NCI-H2081 treated with DMSO at 0.1 percent for 48 hours (cell line): ENCODE measurements at places on chromosomes 2 and 18.
A peak's percentile ranks its signal among the peaks of the same experiment; 100 is the strongest.

DNA sequence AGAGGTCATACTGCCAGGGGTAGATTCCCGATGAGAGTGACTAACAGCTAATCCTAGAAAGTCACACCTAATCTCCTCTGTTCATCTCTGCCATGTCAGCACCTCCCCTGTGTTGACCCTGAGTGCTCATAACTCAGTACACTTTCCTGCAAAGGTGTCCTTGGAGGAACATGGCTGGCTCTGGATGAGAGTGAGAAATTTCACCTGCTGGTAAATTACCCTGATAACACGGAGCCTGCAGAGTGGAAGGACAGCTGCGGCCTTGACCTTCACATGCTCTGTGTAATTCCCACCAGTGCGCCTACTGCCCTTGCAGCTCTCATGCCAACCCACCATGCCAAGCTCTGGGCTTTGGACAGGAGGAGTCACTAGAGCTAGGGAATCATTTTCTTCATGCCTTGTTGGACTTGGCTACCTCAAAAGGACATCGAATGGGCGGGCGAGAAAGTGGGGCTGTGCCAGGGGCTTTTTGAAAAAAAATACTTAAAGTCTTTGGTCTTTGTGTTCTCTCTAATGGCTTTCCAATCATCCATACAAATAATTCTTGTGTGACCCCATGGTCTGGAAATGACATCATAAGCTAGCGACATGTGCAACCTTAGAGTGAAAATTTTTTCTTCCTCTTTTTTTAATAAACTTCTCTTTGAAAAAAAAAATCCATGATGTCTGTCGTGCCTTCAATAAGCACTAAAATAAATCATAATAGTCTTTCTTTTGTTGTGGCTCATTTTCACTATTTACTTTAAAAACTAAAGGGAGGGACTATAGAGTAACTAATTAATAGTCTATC is 319.9 kb downstream of the MYCN start:
- DNase-seq = no peak

DNA sequence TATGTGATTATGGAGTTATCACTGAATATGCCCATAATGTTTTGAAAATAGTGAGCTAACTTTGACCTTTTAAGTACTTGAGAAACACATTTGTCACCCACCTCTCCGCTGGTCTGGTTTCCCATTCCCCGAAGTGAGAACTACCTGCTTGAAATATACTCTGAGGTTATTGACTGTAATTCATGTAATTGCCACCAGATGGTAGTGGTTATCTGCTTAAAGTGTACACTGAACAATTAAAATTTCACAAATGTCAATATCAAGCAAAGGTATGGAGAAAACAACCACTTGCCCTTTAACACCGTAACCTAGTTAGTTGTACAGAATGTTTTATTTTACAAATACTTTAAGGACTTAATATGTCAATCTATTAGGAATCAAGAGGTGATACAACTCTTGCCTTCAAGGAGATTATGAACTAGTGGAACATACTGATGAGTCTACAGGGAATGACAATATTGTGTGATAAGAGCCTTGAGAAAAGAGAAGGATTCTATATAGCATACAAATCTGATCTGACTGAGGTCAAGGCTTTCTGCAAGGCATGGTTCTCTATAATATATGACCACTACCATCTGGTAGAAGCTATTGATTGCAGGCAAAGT is 316.8 kb upstream of the KCNH7 start:
- peak; percentile 43 for DNase-seq

- DNase-seq = no peak
Measured at GRCh38 chr2:68426848-68427579, 40.1 kb downstream of the FBXO48 start.

GRCh38 chr2:3557639-3558204 is 411 bp downstream of the RNASEH1 start:
- no peak for DNase-seq

DNA sequence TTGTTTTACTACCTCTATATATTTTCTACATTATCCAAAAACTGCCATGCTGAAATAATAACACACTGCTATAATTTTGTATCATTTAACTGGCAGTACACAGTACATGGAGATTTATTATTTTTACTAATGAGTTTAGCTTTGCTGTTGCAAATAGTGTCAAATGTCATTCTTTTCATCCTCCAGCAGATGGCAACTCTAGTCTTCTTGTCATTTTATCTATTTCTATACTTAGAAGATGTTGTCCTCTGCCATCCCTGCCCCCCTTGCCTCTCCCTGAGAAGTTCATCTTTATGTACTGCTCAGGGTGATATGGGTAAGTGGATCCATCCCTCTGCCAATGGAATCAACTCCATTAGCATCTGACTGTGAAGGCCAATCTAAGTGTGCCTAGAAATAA is 21.7 kb upstream of the LRRTM1 start:
- no peak for DNase-seq

DNA sequence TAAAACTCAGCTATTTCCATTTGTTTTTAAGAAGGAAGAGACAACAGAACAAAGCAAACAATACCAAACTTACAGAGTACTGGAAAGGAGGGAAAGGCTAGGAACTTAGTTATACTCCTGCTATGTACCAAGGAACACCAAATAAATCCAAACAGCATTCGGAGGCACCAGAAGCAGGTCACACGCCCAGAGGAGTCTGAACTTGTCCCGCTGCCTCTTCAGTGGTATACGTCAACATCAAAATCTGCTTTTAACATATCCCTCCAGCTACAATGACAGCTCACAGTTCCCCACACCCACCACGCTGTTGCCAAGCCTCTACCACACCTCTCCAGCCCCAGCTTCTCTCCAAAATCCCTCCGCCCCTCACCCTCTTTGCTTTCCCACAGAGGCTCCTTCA is 17.3 kb downstream of the C2orf76 start:
- no peak for DNase-seq

- DNase-seq = no peak
Measured at GRCh38 chr2:45726188-45726587, 74.7 kb downstream of the PRKCE start.

DNA sequence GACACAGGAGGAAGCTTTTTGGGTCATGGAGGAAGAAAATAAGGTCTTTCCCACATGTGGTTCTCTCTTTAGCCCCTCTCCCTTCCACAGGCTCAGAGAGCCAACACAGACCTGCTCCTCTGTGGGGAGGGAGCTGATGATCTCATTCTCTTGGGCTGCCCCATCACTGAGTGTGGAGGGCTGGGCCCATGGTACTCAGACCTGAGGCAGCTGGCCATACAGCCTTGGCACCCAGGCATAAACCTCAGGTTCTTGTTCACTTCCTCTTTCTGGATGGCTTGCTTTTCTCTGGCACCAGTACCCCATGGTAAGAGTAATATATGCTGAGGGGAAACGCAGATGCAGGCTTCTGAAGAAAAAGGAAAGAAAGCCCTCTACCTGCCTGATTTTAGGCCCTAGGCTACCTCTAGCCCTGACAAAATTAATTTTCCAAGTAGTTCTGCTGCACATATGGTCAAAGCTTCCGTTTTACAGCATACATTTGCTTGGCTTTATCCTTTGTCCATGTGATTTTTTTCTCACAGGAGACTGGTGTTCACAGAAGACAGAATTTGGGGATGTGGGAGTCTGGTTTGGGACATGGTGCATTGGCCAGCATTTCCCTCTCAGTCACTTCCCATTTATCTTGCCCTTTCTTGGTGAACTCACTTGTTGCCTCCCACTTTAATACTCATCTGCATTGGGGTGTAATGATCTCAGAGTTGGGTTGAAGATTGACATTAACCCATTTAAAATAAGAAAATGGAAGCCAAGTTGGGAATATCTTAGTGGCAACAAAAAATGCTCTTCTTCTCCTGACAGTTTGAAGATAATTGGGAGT is 11.1 kb downstream of the DHRS9 start:
- DNase-seq = no peak

DNA sequence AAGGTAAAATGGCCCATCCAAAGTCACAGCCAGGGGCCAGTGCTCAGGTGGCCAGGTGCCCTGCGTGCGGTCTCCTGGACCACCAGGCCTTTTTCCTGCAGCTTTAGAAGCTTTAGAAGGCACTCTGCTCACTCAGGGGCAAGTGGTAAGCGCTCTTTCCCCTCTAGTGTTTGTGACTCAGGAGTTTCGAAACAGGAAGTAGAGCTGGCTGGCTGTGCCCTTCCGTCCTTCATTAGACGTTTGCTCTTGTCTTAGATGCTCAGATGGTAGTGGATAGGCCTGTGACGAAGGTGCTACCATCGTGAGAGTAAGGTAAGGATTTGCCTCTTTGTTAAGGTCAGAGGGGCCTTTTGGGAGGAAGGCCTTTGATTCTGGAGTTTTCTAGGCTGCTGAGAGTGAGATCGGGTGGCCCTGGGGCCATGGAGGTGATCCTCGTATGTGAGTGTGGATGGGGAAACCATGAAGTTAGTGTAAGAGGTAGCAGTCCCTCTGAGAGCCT is at the start of gene CASP8:
TSS of gene CASP8 (plus strand) at position 235 of the 499 bp plus-strand sequence. CDS start 5,951 bp downstream, outside the sequence.
- no peak for DNase-seq

- DNase-seq = no peak
Measured at GRCh38 chr2:126662621-126663020, 6.7 kb downstream of the GYPC start.

GRCh38 chr2:205589479-205589878 is 92.8 kb upstream of the NRP2 start:
- no peak for DNase-seq

DNA sequence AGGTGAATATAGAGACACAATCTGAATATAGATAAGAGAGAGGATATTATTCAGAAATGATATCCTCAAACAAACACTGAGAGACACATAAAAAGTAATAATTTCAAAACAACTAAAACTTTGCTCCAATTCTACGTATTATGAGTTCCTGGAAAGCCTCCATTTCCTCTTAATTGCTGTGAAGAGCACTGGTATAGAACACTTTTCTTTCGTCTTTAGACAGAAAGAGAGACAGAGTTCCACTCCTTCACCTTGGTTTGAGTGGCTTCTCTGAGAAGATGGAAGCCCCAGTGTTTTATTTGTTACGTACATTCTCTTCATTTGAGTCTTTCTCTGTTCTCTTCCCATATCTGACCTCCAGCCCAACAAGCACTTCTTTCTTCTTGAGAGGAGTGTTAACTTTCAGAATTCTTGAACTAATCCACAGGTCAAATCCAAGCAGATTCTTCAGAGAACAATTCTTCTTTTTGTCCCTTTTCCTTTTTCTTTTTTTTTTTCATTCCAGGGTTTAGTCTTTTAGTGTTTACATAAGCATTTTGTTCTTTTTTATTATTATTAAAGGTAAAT is 6.4 kb upstream of the PIK3C3 start:
- no peak for DNase-seq

DNA sequence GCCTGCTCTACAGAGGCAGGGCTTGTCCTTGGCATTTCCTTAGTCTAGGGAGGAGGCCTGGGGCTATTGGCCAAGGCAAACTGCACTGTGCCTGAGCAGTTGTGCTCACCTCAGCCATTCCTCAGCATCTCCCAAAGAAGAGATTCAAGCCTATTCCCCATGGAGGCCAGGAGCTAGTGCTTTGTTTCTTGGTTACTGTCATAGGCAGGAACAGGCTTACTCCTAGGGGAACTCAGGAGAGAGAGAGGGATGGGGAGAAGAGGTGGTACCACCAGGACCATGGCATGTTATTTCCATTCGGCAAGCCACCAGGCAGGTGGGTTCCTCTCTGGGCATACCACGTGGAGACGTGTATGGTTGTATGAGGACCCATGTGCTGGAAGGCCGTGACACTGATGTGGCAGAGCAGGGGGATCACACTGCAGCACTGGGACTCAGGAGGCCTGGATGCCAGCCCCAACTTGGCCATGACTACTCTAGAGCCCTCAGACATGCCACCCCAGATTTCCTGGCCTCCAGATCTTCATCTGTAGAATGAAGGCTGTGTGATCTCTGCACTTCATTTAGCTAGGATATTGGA is 233.7 kb downstream of the LOXHD1 start:
- DNase-seq = no peak

DNA sequence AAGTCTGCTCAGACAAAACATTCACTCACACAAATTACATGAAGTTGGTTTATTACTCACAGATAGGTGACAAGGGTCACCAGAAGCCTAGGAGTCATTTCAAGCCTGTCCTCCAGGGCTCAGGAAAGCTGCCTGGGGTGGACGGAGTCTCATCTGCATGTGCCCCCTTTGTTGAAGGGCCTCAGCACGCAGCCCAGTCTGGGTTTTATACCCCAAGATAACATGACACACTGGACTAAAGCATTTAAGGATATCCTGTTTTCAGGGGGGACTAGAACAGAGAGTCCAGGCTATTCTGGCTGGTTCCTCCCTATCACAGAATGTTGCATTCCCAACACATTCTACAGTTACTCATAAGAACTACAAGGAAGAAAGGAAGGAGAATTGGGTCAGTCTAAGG is 164.7 kb downstream of the MREG start:
- no peak for DNase-seq

GRCh38 chr18:65057439-65058083 is 693.3 kb upstream of the CDH7 start:
- no peak for DNase-seq

DNA sequence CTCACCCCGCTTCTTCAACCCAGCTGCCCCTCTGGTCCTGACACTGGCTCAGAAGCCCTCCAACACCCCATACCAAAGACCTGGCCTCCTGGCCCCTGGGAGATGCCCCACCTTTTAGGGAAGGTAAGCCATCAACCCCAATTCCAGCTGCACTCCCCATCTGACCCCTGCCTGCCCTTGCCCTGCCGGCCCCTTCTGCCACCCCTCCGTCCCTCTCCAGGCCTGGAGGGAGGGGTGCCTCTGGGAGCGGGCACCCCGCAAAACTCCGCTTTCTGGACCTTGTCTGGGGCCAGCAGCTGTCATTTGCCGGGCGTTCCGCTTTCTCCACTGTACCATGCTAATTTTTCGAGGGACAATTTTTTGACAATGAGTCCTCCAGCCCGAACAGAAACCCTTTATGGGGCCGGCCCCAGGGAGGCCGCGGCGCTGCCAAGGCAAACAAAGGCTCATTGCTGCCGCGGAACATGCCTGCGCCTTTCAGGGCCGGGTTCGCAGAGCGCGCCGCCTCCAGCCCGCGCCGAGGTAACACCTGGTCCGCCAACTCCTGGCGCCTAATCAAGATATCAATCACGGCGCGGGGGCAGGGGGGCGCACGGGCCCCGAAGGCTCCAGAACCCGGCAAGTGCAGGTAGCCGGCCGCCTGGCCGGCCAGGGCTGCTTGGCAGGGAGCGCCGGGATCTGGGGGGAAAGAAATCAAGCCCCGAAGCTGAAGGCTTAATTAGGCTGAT is 96.0 kb downstream of the INHBB start:
- DNase-seq = peak; percentile 61

GRCh38 chr18:79887181-79888000 is 64.1 kb downstream of the SLC66A2 start:
- DNase-seq = no peak

DNA sequence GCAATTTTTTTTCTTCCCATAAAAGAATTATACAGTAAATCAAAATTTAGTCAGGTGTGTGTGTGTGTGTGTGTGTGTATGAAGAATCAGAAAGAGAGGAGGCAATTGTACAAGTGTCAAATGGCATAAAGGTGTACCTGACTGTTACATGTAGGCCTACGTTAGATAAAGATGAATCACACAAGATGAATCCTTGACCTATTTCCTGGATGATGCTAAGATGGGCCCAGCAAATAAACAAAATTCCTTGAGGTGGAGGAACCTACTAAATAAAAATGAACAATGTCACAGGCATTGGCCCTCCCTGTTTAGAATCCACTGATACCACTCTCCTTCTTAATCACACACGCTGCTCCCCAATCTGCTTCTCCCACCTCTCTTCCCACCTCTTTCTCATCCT is 79.7 kb upstream of the LRATD1 start:
- DNase-seq = no peak
